GM04504 (cell line): ENCODE measurements at places on chromosomes 3 and 15.

GRCh38 chr15:54026891-54027290 is 48.6 kb downstream of the UNC13C start:
- DNase-seq, result no peak

- DNase-seq, result no peak
Observed at GRCh38 chr3:136141291-136141785, 54.8 kb downstream of the MSL2 start.

- DNase-seq, result no peak
Observed at GRCh38 chr3:55497250-55497649, 10.1 kb upstream of the WNT5A start.

- no peak for DNase-seq
Observed at GRCh38 chr3:78887029-78887428, 880.8 kb downstream of the ROBO1 start.

DNA sequence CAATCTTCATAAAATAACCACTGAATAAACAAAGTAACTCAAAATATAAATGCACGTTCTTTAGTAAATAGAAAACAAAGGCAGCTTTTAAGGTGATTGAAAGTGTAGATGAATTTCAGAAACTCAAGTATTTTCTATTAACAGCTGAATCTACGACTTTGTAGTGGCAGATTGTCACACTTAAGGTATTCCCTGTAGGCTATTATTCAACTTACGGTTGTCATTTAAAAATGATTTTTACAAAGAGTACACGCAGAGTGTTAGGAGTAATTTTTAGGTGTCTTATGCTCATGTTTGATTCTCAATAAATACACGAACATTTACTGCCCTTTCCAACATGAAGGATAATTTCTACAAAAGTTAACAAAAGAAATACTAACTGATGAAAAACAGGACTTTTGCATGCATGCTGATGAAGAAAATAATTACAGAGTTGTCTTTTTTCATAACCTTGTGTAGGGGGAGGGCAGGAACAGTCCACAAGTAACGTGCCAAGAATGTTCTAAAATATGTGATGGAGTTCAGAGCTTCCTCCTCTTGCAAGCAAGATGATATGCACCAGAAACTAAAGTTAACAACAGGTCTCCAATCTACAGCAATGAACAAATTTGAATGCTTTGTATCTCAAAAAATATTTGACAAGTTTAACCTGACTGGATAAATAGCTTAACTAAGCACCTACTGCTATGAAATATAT is 16.7 kb downstream of the DCBLD2 start:
- no peak for DNase-seq

- DNase-seq, result no peak
Observed at GRCh38 chr3:104126463-104126862, 1240.2 kb upstream of the ALCAM start.

GRCh38 chr15:84586696-84587095 is 14.1 kb upstream of the ZSCAN2 start:
- no peak for DNase-seq

GRCh38 chr3:50612234-50612882 is 784 bp upstream of the CISH start:
- DNase-seq, result no peak

GRCh38 chr3:169847896-169848295 is 21.8 kb downstream of the LRRC31 start:
- no peak for DNase-seq

GRCh38 chr3:195032106-195032759 is 238.7 kb downstream of the XXYLT1 start:
- no peak for DNase-seq

GRCh38 chr3:156605686-156606605 is 51.0 kb upstream of the SSR3 start:
- peak; percentile 52 for DNase-seq

- no peak for DNase-seq
Observed at GRCh38 chr15:58562135-58562534, 130.3 kb downstream of the LIPC start.

DNA sequence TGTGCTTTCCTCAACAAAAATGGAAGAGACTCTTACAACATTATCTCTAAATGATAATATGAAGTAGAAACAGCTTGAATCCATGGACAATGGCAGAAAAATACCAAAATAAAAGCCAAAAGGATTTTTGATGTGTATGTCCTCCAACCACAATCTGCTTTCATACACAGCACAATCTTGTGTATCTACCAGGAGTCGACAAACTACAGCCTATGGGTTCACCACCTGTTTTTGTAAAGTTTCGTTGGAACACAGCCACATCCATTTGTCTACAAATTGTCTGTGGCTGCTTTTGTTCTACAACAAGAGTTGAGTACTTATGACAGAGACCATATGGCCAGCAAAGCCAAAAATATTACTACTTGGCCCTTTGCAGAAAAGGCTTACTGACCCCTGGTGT is 88.7 kb upstream of the UBE2E2 start:
- no peak for DNase-seq

- DNase-seq, result no peak
Observed at GRCh38 chr3:13014755-13015285, 58.4 kb downstream of the IQSEC1 start.

GRCh38 chr15:101024073-101024695 is 105.0 kb downstream of the LRRK1 start:
- no peak for DNase-seq

- DNase-seq, result no peak
Observed at GRCh38 chr15:57915827-57916531, 149.5 kb downstream of the ALDH1A2 start.

DNA sequence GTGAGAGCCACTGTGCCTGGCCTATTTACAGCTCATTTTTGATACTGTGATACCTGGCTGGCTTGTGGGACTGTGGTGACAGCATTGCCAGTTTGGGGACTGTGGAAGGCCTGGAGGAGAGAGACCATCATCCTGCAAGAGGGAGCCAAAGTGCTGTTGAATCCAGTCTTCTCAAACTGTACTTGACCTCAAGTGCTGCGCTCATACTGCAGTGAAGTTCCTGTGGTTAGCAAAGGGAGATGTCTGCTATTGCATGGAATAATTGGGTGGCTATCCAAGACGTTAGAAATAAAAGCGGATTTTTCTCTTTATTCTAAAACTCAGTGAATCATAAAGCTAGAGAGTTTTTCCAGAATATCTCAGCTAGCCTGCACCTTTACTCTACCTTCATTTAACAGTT is 83.4 kb downstream of the CCK start:
- DNase-seq, result no peak

- no peak for DNase-seq
Observed at GRCh38 chr3:102141928-102142239, 292.6 kb downstream of the NFKBIZ start.

DNA sequence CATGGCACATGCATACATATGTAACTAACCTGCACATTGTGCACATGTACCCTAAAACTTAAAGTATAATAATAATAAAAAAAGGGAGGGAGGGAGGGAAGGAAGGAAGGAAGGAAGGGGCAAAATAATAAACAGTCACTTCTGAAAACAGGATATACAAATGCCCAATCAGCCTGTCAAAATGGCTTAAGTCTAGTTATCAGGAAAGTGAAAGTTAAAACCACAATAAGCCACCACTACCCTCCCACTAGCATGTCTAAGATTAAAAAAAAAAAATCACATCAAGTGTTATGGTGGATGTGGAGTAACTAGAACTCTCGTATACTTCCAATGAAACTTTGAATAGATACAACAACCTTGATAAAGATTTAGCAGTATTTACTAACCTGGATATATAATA is 145.6 kb upstream of the GMNC start:
- DNase-seq, result no peak

DNA sequence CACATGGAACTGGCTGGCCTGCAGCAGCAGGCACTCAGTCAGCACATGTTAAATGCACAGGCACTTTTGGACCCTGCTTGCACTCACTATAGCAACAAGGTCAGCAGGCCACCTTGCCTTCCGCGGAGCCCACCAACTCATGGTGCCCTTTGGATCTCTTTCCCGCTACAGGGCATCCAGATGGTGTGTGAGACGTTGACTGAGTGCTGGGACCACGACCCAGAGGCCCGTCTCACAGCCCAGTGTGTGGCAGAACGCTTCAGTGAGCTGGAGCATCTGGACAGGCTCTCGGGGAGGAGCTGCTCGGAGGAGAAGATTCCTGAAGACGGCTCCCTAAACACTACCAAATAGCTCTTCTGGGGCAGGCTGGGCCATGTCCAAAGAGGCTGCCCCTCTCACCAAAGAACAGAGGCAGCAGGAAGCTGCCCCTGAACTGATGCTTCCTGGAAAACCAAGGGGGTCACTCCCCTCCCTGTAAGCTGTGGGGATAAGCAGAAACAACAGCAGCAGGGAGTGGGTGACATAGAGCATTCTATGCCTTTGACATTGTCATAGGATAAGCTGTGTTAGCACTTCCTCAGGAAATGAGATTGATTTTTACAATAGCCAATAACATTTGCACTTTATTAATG is 85.0 kb downstream of the TGFBR2 start:
- DNase-seq, result no peak

- DNase-seq, result no peak
Observed at GRCh38 chr15:79185199-79185598, 94.6 kb upstream of the RASGRF1 start.

DNA sequence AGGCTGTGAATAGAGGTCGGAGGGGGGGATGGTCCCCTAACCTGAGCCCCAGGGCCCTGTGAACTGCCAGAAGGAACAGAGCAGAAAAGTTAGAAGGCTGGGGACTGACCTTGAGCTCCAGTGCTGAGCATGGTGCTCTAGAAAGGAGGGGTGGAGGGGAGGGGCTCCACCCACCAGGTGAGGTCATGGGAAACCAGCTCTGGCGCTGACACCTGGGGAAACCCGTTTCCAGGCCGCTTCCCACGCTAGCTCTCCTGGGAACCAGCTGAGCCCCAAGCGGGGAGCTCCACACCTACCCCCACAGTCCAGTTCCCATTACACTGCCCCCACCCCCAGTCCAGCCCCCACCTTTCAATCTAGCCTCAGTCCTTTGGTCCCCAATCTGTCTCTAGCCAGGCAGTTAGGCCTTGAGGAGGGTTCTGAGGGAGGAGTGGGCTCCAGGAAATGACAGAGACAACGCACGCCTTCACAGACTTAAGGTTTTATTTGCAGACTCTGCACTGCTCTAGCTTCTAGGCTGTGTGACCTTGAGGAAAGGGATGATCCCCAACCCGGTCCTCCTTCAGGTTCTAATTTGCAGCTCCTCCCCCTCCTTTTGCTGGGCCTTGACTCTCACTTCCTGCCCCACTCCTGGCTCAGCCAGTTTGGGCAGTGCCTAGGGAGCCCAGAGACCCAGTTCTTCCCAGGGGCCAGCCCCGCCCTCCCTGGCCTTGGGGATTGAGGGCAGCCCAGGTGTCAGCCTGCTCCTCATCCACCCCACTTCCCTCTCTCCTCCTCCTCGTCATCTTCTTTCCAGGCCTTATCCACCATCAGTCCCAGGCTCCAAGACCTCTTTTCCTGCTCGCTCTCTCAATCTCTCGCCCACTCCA is 2.1 kb downstream of the RHOV start:
- DNase-seq, result no peak

DNA sequence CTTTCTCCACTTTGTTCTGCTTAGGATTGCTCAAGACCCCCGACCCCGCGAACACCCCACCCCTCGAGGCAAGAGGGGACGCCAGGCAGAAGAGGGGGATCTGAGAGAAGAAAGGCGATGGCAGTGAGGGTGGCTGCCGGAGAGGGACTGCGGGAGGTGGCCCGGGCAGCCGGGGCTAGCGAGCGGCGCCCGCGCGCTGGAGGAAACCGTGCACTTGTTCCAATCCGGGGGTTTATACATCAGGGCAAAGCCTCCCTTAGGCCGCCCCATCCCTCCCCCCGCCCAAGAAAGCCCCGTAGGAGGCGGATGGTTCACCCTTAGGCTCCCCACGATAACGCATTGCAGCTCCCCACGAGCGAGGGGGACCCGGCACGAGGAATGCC is 475 bp downstream of the ERC2 start:
- DNase-seq, result no peak

GRCh38 chr3:71784914-71785531 is at the start of gene PROK2:
Gene PROK2 (minus strand): TSS chr3:71785148. CDS start chr3:71785052, 96 bp downstream.
- no peak for DNase-seq

DNA sequence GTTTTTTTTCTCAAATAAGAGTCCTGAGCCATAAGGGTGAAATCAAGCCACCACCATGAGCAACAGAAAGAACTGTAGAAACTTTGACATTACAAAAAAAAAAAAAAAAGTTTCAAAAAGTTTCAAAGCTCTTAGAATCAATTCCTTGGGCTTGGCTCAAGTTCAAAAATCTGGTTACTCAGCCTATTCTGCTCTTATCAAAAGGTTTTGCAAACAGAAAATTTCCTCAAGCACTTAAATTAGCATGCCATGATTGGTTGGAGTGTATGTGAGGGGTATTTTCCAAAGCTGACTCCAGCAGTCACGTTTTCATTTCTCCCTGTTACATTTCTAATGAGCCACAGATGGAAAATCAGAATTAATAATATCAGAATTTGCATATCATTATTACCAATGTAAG is 12.1 kb upstream of the PEX5L start:
- no peak for DNase-seq

DNA sequence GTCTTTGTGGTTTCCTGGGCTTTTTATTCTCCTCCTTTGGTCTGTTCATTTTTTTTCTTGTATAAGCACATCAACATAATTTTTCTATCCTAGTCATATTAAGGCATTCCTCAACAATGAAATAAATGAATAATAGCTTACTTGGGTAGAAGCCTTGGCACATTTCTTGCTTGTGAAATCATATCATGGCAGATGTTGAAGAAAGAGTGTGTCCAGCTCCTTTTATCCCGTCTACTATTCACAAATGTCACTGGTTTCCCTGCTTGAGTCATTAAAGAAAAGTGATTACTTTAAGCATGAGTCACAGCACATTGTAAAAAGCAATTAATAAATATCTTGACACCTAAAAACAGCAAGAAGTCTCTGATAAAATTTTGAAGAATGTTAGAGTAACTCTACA is 42.1 kb downstream of the MINAR1 start:
- peak; percentile 42 for DNase-seq

DNA sequence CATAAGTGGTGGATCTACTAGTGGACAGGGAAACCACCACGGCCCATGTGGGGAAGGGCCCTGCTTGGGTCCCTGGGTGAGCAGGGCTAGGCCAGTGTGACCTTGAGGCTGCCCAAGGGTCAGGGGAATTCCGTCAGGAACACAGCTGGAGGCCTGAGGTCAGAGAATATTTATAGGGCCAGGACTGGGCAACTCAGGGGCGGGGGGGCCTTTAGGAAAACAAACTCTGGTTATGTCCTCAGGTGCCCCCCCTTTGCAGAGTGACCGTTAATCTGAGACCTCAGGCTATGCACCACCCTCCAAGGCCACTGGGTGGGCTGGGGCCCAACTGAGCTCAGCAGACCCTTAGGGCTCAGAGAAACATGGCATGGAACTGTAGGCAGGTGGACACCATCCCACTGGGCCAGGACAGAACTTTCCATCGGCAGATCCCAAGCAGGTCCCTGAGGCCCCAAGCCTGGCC is 2.5 kb downstream of the TWF2 start:
- DNase-seq, result no peak
